Muscle of arm (tissue), 14 donors: ENCODE measurements at places on chromosomes 2 and 18. TPM values are rescaled to one million over a fixed set of nuclear protein-coding genes. Genes with fewer than 3 reads are reported as not detected.

GRCh38 chr2:163121483-163121882 is 282.9 kb upstream of the KCNH7 start:
- no peak for DNase-seq

FSHR gene
- not detected for polyA plus RNA-seq

DNA sequence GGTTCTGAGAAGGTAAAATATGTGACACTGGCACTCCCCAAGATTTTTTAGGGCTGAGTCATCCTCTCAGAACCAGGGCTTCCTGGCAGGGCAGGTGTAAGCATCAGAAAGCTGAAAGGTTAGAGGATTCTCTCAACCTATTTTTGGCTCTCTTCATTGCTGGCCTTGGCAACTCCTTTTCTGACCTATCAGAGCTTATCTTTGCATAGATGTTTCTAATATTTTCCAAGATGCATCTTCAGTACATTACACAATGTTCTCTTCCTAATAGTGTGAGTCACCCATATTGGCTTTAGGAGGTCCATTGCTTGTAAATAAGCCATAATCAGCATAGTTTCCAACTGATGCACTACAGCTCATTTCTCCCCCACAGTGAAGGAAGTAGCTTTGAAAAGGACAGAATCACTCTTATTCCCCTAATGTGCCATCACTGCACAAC is 2008.4 kb upstream of the PIK3C3 start:
- DNase-seq, result peak; percentile 24

OSR1 gene
- polyA plus RNA-seq, result 13.7 TPM

DNA sequence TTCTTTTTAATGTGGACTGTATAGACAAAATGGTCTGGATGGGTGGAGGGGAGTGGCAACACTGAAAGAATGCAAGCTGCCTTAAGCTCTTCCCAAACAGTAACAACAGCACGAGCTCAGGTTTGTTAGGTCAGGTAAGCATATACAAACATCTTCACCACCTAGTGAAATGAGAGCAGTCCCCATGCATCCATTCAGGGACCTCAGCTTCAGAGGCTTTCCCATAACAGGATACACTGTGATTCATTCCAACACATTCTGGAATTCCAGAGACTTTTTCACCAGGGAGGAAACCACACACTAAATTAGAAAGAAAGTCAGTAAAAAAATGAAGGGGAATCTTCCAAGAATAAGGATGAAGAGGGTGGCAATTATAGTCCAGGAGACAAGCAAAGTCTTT is 50.4 kb upstream of the BZW1 start:
- no peak for DNase-seq

- no peak for DNase-seq
Observed at GRCh38 chr2:82837588-82838304, 1621.3 kb downstream of the SUCLG1 start.

SALL3 gene
- polyA plus RNA-seq, result not detected

DNA sequence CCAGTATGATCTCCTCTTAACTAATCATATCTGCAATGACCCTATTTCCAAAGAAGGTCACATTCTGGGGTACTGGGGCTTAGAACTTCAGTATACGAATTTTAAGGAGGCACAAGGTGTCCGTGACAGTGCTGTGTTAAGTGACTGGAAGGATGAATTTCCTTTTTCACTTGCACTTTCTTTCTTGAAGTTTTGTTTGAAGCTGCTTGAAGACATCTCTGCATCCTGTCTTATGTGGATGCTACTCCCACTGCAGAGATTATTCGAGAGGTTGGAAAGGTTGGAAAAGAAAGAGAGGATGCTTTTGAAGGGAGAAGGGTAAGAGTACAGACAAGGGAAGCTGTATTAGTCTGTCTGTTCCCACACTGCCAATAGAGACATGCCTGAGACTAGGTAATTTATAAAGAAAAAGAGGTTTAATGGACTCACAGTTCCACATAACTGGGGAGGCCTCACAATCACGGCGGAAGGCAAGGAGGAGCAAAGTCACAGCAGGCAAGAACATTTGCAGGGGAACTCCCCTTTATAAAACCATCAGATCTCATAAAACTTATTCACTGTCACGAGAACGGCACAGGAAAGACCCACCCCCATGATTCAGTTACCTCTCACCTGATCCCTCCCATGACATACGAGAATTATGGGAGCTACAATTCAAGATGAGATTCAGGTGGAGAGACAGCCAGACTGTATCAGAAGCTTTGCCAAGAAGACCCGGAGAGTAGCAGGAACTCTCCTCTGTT is 3.6 kb upstream of the RNF144A start:
- DNase-seq, result no peak

- no peak for DNase-seq
Observed at GRCh38 chr2:233221378-233222063, 30.0 kb upstream of the ATG16L1 start.

SERPINB13 gene
- polyA plus RNA-seq, result 0.08 TPM

GRCh38 chr2:42096869-42097591 is 49.2 kb downstream of the PKDCC start:
- DNase-seq, result no peak

GRCh38 chr18:47383729-47384128 is 132.3 kb upstream of the SKOR2 start:
- no peak for DNase-seq

DNA sequence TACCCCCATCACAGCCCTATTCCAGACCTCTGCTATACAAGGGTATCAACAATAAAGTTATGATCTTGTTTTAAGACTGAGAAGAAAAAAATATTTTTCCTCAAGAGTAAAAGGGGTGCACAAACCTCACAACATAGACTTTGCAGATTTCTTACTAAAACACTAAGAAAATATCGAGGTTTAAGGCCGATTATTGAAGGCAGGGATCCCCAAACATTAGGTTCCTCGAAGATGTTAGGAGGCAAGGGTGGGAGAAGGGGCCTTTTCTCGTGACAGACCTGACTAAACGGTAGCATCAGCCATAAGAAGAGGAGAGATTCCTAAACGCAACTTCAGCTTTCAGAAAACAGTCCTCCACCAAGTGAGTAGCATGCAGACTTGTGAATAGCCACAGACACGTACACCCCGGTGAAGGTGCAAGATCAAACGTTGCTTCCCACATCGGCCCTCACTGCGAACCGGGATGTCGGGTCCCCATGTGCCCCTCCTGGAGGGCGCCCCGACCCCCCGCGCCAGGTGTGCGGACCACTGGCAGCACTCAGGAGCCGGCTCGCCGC is 678 bp downstream of the PIAS2 start:
- peak; percentile 31 for DNase-seq

LRP2 gene
- not detected for polyA plus RNA-seq

GAL3ST2 gene
- not detected for polyA plus RNA-seq

CRYBA2 gene
- polyA plus RNA-seq, result not detected

GRCh38 chr2:658426-658825 is 18.8 kb downstream of the TMEM18 start:
- no peak for DNase-seq
